ENCODE measurements at places on chromosomes 4 and X.

- no peak for DNase-seq
Observed at GRCh38 chr4:137523329-137523728, 9.0 kb downstream of the PCDH18 start.

- no peak for DNase-seq
Observed at GRCh38 chrX:2345562-2345961, 155.2 kb downstream of the DHRSX start.

DNA sequence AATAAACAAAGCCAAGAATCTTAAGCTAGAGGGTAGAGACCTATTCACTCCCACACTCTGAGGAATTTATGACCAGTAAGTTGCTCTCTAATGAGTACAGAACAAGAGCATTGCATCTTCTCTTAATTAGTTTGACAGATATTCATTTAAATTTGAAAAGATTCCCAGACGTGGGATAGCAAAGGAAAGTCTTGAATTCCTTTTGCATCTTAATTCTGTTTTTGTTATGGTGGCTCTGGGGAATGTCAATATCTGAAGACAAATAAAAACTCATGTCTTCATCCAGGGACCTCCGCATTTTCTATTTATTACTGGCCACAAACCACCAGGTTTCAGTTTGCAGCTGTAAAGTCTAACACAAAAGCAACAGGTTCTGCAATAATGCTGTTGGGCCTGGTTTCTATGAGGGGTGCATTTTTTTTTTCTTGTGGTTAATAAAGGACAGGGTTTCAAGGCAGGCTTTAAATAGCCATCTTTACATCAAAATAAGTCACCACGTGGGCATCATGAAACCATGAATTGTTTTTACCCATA lies 172.3 kb downstream of the SHROOM3 start:
- no peak for DNase-seq

- no peak for DNase-seq
Observed at GRCh38 chr4:157978680-157979361, 194.0 kb downstream of the GASK1B start.

- no peak for DNase-seq
Observed at GRCh38 chrX:13081395-13082205, 37.2 kb upstream of the FAM9C start.

DNA sequence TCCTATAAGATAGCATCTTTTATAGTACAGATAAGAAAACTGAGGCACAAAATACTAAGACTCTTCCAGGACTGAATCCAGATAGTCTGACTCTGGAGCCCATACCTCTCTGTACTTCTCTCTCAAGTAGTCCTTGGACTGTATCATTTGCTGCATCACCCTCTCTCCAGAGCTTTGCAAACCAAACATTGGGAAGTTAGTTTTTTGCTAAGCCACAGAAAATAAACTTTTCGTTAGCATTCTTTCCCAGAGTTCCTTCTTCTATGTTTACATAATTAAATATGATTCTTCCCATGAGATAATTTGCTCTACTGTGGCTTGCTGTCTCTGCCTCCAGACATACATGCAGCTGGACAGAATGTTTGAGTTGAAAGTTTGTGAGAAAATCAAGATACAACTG lies 22.0 kb downstream of the PPEF2 start:
- no peak for DNase-seq

DNA sequence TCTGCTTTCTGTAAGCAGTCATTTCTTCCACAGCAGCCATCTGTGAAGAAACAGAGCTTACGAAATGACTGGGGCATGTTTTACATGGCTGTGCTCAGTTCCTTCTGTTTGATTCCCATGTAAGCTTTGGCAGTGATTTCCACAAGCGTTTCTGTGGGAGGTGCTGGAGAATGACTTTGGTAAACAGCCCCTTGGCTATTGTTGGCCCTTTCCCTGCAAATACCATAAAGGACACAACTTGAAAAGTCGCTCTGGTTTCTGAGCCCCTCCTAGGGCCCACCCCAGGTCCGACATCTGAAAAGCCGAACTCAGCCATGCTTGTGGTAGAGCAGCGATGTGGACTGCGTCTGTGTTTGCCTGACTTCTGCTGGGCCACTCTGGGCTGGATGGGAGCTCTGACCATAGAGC lies 3.7 kb downstream of the LIMCH1 start:
- DNase-seq: no peak
